Endothelial cell (in vitro differentiated cells): ENCODE measurements at places on chromosomes 4 and X. TPM values are rescaled to one million over a fixed set of nuclear protein-coding genes. Genes with fewer than 3 reads are reported as not detected.

Gene PFKFB1
- total RNA-seq = 0.49 TPM

Gene WNK3
- 12.5 TPM for total RNA-seq

Gene KLHL13
- 1.7 TPM for total RNA-seq

Gene PPBP
- not detected for total RNA-seq

Gene MAGEA4
- total RNA-seq = 0.23 TPM

Gene ABCG2
- total RNA-seq = 37.0 TPM

Gene PCDH18
- 14.8 TPM for total RNA-seq

Gene SPATA4
- not detected for total RNA-seq

Gene TLR2
- total RNA-seq = not detected

Gene RAB9B
- total RNA-seq = 2.3 TPM

Gene CLIC2
- not detected for total RNA-seq

Gene MAGEA12
- 4.3 TPM for total RNA-seq
